ENCODE measurements at places on chromosomes 11 and 22.

GRCh38 chr11:107783121-107783520, 71.3 kb upstream of the SLN start:
- DNase-seq, result no peak

GRCh38 chr22:31973739-31974138, 29.4 kb downstream of the YWHAH start:
- DNase-seq, result no peak

DNA sequence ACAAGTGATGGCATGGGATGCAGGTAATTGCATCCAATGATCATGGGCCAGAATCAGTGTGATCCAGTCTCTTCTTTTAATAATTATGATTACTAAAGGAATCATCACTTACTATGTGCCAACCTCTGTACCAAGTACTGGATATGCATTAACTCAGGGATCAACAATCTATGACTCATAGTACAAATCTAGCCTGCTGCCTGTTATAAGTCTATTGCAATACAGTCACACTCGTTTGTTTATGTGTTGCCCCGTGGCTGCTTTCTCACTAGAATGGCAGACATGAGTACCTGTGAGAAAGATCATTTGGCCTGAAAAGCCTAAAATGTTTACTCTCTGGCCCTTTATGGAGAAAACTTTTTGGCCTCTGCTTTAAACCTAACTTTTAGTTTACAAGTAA, 45.0 kb downstream of the OR6Q1 start:
- DNase-seq, result no peak

- DNase-seq, result no peak
These were observed 105.3 kb upstream of the E2F8 start for GRCh38 chr11:19345848-19346681.

- peak; percentile 33 for DNase-seq
These were observed 20.6 kb downstream of the APOBEC3H start for GRCh38 chr22:39117585-39118191.

DNA sequence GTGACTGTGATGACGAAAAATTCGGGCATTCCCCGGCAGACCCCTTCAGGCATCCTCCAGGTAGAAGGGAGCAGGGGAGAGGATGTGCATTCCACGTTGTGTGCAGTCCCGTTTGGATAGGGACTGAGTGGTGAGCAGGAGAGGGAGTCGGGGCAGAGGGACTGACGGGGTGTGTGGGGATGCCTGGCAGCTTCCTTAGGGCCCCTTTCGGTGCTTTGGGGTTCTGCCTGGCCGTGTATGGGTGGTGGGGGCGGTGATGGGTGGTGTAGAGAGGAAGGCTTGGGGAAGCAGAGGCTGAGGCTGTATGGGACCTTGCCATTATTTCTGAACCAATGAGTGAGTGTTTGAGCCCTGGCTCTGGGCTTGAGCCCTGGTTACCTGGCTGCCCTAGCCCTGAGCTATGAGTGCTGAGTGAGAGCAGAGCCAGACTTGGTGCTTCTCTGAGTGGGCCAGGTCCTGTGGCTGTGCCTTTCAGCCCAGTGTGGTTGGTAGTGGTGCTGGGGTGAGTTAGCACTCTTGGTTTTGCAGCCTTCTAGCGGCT, 914 bp downstream of the INPPL1 start:
- no peak for DNase-seq

All from T47D (cell line).